ENCODE measurements at places on chromosomes 11 and 22.

GRCh38 chr11:109606256-109606655 is 184.3 kb downstream of the C11orf87 start:
- DNase-seq: no peak

DNA sequence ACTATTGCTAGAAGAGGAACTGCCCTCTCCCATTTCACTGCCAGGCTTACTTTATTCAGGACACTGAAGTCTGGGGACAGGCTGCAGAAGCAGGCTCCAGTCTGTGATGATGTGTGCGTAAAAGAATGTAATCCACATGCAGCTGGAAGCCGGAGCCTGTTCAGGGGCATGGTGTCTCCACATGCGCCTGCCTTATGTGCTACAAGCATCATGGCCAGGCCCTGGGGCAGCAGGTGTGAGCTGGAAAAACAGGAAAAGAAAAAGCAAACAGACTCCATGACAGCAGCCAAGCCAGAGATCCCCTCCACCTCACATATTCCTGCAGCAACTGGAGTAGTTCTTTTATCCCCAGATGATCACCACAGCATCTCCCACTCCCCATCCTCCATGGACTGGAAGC is 33.4 kb downstream of the ARFGAP2 start:
- no peak for DNase-seq

DNA sequence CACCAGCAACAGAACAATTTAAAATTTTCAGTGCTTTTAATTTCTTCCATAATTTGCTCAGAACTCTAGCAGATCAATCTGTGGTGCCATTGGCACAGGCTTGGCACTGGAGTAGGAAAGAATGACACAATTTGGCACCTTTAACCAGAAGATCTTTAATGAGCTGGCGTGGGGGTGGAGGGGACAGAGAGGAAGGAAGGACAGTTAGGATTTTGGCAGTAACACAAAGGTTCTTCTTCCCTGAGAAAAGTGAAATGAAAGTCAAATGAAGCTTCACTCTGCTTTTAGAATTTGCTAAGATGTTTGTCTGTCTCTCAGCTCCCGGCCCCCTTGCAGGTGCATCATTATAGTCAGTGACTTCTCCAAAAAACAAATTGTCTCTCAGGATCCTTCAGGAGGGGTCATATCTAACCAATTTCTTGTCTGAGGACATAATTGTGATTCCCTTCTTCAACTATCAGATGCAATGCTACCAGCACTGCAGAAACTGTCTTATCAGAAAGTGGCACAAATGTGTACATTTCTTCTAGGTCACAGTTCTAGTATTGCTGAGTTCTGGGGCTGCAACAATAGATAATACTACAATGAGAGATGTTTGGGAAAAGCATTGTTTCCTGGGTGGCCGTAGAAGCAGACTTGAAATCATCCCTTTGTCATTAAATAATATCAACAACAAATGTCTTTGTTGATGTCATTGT is 66.8 kb downstream of the CSTPP1 start:
- no peak for DNase-seq

- no peak for DNase-seq
Observed at GRCh38 chr11:62534779-62535545, 11.6 kb downstream of the AHNAK start.

- peak; percentile 58 for DNase-seq
Observed at GRCh38 chr11:75388386-75389275, 10.7 kb upstream of the RPS3 start.

Data from left renal pelvis (tissue), 4 donors.